SK-N-SH (cell line): ENCODE measurements at places on chromosomes 7 and 10. TPM values are rescaled to one million over a fixed set of nuclear protein-coding genes. Genes with fewer than 3 reads are reported as not detected.
A peak's percentile ranks its signal among the peaks of the same experiment; 100 is the strongest.

The ZNF485 gene
- 3.0 and 3.9 TPM in 2 replicates for polyA plus RNA-seq

The MUC3A gene
- polyA plus RNA-seq: 0.03 and 0.11 TPM in 2 replicates

DNA sequence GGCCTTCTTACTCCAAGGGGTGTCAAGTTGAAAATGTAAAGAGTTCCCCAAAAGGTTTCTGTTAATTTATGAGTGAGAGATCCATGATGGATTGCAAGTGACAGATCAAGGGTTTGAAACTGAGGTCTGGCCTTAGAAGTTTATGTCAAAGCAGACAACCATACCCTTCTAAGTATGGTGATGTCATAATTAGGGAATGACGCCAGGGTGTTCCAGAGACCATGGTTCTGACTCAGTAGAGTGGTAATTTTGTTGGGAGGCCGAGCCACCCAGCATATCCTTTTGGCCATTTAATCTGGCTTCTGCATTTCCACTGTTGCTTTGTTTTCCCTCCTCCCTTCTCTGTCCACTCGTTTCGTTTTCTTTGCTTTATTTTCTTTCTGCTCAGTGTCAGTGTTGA is 2.7 kb downstream of the TRUB1 start:
- DNase-seq: no peak

GRCh38 chr10:82037076-82037475 is 162.1 kb downstream of the NRG3 start:
- DNase-seq: peak; percentile 2

DNA sequence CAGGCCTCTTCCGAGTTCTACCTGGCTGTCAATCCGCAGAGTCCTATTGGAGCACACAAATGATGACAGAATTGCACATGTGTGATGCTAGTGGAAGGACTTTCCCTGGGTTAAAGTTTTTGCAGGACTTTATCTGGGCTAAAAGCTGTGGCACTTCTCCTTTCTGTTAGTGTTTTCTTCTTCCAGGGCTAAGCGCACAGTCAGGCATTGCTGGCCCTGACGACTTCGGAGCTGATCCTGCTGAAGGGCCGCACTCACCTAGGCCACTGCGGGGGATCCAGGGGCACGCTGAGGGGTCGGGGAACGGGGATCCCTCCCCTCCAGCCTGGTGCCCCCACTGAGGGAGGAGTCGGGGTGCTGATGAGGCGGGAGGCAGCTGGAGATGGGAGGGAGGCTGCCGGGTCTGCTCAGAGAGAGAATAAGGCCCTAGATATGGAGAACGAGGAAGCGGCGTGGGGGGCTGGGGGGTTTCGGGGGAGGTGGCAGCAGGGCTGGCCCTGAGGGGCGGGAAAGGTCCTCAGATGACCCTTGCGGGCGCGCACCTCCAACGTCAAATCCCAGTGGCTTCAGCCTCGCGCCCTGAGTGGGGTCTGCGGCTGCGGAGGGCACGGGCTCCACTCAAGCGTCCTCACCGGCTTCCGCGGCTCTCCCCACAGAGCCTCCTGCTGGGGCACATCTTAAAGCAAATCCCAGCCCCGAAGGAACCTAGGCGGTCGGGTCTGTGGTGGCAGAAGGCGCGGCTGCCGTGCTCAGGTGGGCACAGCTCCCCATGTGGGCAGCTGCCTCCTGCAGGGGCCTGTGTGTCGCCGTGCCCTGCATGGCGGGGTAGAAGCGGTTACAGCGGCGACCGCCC is 30.9 kb downstream of the AGR3 start:
- peak; percentile 22 for DNase-seq

GRCh38 chr7:155215576-155216325 is 81.9 kb upstream of the INSIG1 start:
- peak; percentile 63 for DNase-seq

DNA sequence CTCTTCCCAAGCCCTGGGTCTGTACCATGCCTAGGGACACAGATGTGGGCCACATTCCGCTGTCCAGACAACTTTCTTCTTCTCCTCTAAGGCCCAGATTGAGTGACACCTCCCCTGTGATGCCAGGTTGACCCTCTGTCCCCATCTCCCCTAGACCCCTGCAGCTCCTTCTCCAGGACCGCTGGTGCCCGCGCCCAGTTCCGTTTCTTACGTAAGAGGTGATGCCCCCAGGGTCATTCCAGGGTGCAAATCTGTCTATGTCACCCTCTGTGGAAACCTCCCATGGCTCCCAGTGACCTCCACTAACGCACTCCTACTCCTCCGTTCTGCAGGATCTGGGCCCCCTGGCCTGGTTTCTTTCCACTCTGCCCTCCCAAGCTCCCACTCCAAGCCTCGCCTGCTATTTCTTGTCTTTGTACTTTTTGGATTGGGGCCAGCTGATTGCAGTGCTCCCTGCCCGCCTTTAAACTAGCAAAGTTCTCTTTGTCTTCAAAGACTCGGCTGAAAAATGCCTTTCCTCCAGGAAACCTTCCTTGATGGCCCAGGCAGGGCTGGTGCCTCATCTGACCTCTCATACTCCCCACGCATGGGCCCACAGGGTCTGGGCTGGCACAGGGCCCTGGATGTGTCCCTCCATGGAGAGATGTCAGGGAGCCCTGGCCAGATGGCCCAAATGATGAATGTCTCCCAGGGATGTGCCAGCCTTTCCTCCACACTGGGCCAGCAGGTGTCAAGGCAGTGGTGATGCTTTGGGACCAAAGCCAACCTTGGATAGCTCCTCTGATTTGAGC is 21.3 kb upstream of the ELN start:
- peak; percentile 76 for DNase-seq
